HL-60 (cell line): ENCODE measurements at places on chromosomes 7 and 10.
A peak's percentile ranks its signal among the peaks of the same experiment; 100 is the strongest.

DNA sequence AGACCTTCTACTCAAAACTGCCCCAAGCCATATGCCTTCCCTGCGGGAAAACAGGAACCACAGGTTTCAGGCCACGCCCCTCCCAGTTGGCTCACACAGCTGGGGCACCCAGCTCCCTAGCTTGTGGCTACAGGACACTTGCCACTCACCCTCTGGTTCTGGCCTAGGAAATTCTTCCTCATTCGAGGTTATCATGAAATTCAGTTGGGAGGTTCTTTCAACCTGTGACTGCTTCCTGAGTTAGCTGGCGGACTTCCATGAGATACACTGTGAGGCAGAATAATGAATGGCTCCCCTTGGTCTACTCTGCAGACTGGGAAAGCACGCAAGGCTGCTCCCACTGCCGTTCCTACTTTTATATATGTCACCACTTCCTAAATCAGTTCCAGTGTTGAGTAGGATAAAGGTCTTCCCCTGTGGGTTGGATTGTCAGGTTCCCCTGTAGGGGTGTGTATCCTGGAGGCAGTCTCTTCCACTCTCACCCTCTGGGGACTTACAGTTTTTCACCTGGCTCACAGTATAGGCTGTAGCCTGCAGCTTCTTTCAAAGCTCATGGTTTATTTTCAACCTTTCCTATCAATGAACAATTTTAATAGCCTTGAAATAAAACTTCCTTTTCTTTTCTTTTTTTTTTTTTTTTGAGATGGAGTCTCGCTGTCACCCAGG, 37.0 kb downstream of the GPR22 start:
- DNase-seq: peak; percentile 14

- no peak for DNase-seq
These were observed 311.7 kb downstream of the GATA3 start for GRCh38 chr10:8365935-8366911.

- DNase-seq: no peak
These were observed 63.7 kb downstream of the GRM8 start for GRCh38 chr7:127189074-127189473.

- DNase-seq: no peak
These were observed 13.4 kb downstream of the RPP30 start for GRCh38 chr10:90885176-90885575.

DNA sequence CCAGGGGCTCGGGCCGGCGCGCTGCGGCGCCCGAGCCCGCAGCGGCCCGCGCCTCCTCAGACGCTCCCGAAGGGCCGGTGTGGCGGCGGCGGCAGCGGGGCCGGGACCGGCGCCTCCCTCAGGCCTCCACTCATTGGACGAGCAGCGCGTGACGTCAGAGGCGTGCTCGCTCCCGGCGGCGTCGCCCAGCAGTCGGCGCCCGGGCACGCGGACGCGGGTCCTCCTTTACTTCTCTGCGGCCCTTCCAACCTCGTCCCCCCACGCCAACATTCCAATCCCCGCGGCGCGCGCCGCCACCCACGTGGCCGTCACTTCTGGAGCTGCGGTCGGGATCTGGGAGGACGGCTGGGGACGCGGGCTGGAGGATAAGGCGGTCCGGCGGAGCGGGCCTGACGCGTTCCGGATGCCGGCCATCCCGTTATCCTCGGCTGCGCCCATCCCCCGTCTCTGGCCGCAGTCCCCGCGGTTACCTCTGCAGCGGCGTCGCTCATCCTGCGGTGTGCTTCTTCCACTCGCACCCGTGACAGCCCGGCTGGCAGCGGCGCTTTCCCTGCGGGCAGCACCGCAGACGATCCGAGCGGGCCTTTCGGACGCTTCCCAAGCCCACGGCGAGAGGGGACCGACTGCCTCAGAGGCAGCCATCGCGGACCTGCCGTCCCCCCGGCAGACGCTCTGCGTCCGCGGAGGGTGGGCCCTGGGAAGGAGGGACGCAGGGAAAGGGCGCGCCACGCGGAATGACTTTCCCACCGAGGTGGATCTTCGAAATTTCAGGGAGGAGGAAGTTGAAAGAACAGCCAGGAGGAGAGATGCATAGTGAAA, at the start of gene PDZD8:
Gene PDZD8, minus strand, starts transcription at position 81 of the 819 bp plus-strand sequence. CDS start 213 bp downstream, outside the sequence.
- DNase-seq: peak; percentile 90

DNA sequence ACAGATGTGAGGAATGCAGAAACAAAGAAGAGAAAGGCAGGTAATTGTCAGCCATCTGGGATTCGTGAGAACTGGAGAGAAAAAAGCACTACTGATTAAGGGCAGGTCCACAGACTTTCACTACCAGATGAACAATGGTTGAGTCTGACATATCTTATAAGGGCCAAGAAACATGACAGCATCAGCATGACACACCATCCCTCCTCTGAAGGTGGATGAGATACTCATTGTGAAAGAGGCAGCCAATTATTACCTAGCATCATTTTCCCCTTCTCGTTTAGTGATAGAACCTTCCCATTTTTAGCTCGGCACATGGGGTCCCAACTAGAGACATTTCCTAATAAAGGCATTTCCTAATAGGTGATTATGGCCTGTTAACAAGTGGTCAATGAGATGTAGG, 19.2 kb upstream of the MET start:
- DNase-seq: no peak

DNA sequence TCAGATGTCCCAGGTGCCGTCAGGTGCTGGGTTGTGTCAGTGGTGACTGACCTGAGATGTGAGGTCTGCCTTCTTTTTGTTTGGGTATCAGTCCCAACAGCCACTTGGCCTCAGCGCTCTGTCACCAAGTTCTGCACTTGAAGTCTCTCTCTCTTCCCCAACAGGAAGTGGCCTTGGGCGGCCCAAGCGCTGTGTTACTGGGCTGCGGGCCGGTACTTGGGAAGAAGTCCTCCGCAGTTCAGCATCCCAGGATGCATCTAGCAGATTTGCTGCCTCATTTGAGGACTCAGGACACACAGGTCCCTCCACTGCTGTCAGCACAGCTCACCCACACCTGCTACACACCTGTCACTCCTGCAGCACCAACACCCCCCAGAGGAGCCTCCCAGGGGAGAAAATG, 40.1 kb downstream of the LYZL2 start:
- DNase-seq: no peak

- no peak for DNase-seq
These were observed 85.9 kb downstream of the FAM204A start for GRCh38 chr10:118256209-118256608.

- no peak for DNase-seq
These were observed 12.8 kb downstream of the OR13A1 start for GRCh38 chr10:45302573-45302972.

DNA sequence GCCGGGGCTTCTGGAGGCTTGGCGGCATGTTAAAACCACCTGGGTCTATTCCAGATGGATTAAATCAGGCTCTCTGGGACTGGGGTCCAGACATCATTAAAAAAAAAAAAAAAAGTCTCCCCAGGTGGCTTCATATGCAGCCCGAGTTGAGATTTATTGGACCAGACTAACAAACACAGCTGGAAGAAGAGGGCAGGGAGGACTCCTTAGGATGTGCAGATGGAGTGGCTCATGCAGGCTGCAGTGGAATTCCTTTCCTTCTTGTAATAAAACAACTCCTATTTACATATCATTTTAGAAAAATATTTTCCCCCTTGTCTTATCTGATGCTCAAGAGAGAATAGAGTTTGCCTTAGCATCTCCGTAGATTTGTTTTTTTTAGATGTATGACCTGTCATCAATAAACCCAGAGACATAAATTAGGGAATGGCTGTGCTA, 238.1 kb downstream of the CAMK1D start:
- no peak for DNase-seq

- DNase-seq: no peak
These were observed 438.9 kb downstream of the DNAJB6 start for GRCh38 chr7:157775560-157776332.

- DNase-seq: peak; percentile 48
These were observed 26.1 kb upstream of the CCNJ start for GRCh38 chr10:96017191-96017687.

- DNase-seq: peak; percentile 56
These were observed 96.6 kb downstream of the SNX10 start for GRCh38 chr7:26388256-26388655.

GRCh38 chr7:30201161-30201666, 66.4 kb downstream of the MTURN start:
- no peak for DNase-seq

DNA sequence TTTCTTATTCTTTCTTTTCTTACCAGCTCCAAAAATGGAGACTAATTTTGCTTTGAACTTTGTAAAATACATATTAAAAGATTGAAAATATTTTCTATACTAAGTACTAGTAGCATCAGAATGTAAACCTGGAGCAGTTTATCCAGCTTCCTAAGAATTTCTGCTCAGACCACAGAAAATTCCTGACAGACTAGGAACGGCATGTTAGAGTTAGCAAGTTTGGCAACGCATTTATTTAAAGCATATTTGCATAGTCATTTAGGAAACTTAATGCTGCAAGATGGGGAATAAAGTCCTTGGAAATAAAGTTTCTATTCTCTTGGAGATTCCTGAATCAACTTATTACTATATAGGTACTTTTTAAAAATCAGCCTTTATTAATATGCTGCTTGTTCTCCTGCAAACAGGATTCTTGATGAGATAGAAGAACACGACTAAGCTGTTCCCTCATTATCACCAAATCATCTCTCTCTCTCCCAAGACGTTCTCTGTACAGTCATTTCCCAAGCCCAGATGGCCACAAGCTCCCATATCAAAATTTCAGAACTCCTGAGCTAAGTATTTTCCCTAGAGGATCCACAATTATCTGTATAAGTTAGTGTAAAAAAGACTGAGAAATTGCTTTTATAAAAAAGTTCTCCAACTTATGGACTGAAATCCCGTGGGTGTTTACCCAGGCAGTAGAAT, 305.8 kb upstream of the NEBL start:
- DNase-seq: no peak

DNA sequence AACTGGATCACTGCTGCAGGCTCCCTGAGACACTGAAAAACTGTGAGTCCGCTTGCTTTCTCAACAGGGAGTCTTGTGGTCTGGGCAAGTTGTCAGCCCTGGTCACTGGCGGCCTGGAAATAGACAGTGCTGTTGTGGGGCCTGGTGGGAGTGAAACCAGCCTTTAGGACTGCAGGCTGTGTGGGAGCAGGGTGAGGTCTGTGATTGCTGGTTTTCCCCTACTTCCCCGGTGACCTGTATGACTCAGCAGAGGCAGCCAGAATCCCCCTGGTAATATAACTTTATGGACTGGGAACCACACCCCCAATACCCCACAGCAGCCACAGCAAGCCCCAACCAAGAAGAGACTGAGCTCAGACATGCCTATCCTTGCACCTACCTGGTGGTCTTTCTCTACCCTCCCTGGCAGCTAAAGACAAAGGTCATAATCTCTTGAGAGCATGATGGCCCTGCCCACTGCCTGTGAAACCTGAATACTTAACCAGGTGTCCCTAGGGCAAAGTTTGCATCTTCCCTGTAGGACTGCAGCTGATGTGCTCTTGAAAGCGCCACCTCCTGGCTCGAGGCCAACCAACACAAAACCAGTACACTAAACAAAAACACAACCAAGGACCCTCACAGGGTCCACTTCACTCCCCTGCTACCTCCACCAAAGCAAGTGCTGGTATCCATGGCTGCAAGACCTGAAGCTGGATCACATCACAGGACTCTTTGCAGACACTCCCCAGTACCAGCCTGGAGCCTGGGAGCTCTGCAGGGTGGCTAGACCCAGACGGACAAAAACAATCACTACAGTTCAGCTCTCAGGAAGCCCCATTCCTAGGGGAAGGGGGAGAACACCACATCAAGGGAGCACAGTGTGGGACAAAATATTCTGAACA, 7.2 kb upstream of the ADAM22 start:
- DNase-seq: no peak

- DNase-seq: no peak
These were observed 188.0 kb downstream of the PDE1C start for GRCh38 chr7:31882187-31882586.

DNA sequence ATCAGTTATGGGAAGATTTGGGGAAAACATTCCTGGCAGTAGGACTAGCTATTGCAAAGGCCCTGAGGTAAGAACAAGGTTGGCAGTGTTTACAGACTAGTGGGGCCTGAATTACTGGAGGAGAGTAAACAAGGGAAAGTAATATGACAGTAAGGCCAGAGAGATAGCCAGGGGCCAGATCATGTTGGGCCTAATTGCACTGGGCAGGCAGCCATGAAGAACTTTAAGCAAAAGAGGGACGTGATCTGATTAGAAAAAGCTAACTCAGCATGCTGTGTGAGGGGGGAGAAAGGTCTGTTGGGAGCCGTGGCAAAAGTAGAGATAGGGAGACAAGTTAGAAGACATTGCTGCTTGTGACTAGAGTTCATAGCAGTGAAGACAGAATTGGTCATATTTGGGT, 9.2 kb downstream of the NUP42 start:
- no peak for DNase-seq

DNA sequence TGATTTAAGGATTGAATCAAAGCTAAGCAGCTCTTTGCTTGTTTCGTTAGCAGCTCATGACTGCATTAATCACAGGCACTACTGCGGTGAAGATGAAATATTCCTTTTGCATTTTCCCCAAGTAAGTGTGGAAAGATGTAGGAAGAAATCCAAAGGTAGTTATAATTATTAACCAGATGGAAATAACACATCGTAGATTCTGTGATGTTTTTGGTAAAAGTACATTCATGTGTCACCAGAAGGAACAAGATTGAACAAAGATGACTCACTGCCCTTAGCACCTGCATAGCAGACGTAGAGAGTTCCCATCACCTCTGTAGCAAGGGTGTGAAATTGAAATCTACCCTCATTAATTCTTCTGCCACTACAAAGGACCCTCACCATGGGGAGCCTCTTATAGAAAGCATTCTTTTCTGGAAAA, 37.1 kb downstream of the SMURF1 start:
- DNase-seq: no peak

DNA sequence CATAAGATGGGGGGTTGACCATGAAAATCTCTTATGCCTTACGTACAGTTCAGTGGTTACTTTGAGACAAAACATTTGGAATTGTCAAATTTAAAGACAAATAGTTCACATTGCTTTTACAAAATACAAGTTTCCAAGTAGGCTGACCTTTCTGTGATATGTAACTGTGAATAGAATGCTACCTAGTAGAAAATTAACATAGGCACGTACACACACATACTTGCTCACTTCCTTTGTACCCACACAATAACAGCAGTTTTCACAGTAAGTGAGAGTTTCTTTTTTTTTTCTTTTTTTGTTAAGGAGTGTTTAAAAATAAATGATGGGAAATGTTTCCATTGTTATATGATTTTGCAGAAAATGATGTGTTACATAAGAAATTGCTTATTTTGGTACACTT, 53.3 kb upstream of the SP8 start:
- DNase-seq: no peak

DNA sequence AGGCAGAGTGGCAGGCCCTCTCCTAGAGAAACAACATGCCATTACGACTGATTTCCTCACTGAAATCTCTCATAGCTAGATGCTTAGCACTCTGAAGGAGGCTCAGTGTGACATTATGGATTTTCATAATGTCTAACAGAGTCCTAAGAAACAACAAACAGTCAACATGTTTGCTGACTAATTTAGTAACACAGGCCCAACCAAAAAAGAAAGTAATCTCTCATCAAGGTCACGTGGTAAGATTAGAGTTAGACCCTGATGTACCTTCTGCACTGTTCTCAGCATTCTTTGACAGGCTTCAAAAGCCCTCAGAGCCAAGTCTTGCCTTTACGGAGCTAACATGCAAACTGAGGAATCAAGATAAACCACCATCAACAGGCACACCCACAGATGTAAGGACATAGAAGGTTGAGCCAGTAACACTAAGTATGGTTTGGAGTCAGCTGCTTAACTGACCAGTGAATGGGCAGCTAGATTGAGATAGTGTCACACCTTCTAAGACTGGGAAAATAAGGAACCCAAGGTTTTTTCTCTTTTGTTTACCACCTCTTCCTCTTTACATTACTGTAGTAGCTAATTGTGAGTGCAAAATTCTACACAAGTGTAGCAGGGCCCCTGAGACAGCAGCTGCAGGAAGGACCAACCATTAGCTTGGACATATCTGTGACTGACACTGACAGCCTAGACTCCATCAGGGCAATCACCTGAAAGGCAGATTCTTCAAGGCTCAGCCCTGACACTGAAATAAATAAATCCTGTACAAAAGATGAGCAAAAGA, 15.3 kb upstream of the KCNIP2 start:
- DNase-seq: no peak
